Glutamatergic neuron (in vitro differentiated cells): ENCODE measurements at places on chromosomes 3 and 15. TPM values are rescaled to one million over a fixed set of nuclear protein-coding genes. Genes with fewer than 3 reads are reported as not detected.

C2CD4B gene
- total RNA-seq, result not detected

FEZF2 gene
- total RNA-seq, result 0.49 TPM

TRIP4 gene
- 48.7 TPM for total RNA-seq

NOX5 gene
- not detected for total RNA-seq

CGNL1 gene
- total RNA-seq, result 5.4 TPM
